ENCODE measurements at places on chromosomes 3 and 15.

DNA sequence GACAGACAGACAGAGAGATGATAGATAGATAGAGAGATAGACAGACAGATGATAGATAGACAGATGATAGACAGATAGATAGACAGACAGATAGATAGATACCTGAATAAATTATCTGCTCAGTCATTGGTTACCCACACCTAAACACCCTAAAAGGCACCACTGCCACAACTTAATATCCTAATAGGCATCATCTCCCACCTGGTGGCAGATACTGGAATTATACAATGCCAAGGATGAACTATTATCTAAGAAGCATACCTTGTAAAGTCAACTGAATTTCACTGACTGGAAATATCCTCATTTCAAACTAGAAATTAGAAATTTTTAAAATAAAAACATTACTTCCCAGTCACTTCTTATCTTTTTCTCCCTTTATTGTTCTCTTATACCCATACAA lies 19.4 kb upstream of the ATP8B4 start:
- DNase-seq = no peak

DNA sequence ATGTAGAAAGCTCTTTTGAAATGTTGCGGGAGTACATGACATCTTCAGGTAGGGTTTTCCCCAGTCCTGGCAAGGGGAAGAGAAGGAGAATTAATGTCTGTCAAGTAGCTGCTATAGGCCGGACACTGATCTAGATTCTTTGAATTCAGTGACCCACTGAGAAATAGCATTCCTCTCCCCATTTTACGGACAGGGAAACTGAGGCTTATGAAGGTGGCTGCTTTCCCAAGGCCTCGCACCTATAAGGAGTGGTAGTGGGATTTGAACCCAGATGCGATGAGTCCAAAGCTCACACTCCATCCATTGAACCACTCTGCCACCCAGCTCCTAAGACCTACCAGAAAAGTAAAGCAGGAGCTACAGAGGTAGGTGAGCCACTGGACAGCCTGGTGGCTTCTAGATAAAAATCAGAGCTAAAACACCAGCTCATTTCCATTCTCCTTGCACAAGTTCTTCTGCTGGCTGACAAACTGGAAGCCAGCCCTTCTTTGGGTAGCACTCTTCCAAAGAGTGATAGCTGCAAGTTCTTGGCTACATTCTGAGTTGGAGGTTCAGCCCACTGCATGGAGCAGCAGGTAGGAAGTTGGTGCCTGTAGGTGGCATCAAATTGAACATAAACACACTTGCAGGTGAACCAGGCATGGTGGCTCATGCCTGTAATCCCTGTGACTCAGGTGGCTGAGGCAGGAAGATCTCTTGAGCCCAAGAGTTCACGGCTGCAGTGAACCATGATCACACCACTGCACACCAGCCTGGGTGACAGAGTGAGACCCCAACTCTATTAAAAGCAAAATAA lies 22.0 kb downstream of the ZNF710 start:
- no peak for DNase-seq

DNA sequence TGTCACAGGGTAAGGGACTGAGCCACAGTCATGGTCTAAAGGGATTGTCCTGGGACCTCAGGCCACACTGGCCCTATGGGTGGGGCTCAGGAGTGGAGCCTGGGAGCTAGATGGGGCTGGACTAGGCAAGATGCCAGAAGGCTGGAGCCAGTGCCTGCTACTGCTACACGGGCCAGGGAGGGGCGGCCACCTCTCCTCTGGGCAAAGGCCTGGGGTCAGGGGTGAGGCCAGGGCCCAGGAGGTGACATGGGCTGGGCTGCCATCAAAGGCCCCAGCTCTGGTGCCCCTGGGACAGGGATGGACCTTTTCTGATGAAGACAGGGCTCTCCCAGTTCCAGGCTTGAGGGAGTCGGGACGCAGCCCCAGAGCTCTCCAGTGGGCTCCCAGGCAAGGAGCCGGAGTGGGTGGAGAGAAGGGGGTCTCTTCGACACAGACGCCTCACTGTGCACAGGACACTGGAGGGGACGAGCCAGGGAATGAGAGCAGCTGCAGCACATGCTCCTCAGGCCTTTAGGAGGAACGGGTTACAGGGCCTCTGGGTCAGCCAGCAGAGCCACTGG lies 62.1 kb upstream of the IQSEC1 start:
- no peak for DNase-seq

DNA sequence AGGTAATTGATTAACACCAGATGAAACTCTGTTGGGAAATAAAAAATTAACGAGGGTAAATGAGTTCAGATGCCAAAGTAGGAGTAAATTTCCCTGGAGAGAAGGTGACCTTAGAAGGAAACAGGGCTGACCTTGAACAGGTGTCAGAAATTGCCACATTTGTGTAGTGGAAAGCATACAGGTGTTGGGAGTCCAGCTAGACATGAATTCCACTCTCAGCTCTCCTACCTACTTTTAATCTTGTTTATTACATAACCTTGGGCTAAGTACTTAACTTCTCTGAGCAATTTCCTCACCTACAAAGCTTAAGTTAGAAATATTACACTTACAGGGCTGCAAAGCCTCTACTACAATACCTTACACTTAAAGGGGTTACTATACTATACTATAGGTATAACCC lies 96.0 kb downstream of the ISL2 start:
- DNase-seq = no peak

DNA sequence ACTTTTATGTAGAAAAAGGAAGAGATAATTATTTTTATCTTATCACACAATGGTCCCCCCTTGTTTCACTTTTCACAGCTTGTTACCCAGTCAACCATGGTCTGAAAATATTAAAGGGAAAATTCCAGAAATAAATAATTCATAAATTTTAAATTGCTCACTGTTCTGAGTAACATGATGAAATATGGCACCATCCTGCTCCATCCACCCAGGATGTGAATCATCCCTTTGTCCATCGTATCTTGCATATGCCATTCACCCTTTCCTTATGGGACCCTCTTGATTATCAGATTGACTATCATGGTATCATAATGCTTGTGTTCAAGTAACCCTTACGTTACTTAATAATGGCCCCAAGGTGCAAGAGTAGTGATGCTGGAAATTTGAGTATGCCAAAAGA lies 43.7 kb downstream of the ANKRD28 start:
- DNase-seq = peak; percentile 11

DNA sequence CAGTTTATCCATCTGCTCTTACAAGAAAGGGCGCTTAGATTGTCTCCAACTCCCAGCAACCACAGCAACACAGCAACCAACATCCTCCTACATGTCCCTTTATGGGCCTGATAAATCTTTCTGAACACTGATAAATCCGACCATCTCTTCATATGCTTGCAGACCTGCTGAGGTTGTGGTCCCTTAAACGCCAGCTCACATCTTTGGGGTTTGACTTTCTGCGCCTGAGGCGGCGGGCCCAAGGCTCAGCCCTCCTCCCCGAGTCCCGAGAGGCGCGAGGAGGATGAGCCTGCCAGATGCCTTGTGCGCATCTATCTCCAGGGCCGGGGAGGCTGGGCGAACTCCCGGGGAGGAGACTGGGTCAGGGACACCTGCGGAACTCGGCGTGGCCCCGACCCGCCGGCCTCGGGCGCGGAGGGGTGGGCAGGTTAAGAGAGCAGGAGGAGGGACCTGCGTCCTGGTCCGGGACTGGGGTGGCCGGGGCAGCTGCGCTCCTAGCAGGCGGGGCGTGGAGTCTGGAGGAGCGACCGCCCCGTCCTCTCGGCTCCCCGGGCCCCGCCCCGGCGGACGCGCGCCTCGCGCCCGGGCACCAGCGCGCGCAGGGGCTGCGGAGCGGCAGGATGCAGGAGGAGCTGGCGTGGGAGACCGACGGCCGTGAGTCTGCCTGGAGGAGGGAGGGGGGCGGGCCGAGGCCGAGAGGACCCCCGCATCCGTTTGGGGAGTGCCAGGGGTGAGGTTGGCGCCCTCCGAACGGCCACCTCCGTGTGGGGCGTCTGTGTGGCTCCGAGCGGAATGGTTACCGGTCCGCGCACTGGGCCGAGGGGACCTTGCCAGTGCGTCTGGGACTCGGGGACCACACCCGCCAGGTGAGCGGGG lies at the start of gene ANKDD1A:
Gene ANKDD1A (plus strand): TSS at position 592 of the 876 bp plus-strand sequence. CDS start 29 bp downstream, at position 621.
- peak; percentile 14 for DNase-seq

DNA sequence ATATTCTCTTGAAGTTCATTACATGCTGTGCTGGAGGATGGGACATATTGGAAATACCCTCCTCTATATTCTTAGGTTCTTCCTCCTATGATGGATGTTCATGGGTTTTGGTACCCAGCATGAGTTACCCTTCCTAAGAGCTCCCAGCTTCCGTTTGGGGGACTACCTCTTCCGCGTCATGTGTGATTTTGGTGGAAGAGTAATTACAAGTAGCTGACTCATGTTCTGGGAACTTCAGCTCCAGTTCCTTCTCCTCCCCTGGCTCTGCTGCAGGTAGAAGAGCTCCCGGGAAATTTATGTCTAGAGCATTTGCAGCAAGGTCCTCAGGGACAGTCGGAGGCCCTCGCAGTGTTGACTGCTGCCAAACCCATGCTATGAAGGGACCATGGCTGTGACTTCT lies 208.8 kb upstream of the IL12A start:
- no peak for DNase-seq

- no peak for DNase-seq
Measured at GRCh38 chr3:170717410-170718402, 131.8 kb upstream of the SLC7A14 start.

DNA sequence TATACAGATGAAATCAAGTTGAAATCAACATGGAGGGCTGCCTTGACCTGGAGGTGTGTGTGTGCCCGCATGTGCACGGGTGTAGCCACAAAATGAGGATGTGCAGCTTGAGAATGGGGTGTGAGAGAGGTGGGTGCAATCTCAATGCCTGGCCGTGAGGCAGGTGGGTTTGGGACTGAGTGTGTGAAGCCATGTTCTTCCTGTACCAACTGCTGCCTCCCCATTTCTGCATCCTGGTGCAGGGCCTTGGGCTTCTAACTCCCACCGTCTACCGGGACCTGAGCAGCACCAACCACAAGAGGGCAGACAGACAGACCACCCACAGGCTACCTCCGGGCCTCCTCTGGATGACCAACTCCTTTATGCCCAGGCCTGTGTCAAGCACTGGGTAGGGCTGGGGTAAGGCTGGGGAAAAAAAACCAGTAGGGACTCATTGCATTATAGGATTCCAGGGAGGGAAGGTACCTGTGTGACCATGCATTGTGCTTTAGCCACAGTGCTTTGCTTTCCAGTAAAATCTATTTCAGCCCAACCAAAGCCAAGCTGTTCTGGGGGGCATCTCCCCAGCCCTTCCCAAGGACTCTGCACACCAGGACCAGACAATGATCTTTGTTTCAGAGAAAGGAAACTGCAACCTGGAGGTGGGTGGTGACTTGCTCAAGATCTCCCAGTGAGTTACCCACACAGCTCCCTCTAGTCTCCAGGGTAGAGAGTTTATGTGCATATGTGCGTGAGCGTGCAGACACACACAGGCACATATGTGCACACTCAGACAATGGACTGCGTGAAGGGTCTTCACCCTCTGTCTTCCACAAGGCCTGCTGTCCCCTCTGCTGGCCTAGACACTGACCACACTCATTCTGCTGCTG lies 162.2 kb upstream of the TLE3 start:
- DNase-seq = no peak

DNA sequence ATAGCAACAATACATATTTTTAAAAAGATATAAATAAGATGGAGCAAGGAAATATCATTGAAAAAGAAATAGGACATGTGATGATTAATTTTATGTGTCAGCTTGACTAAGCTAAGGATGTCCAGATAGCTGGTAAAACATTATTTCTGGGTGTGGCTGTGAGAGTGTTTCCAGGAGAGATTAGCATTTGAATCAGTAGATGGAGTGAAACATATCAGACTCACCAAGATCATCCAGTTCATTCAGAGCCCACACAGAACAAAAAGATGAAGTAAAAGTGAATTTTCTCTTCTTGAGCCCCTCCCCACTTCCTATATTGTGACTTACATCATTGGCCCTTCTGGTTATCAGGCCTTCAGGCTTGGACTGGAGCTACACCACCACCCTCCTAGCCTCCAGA lies 61.6 kb upstream of the TUSC7 start:
- no peak for DNase-seq

DNA sequence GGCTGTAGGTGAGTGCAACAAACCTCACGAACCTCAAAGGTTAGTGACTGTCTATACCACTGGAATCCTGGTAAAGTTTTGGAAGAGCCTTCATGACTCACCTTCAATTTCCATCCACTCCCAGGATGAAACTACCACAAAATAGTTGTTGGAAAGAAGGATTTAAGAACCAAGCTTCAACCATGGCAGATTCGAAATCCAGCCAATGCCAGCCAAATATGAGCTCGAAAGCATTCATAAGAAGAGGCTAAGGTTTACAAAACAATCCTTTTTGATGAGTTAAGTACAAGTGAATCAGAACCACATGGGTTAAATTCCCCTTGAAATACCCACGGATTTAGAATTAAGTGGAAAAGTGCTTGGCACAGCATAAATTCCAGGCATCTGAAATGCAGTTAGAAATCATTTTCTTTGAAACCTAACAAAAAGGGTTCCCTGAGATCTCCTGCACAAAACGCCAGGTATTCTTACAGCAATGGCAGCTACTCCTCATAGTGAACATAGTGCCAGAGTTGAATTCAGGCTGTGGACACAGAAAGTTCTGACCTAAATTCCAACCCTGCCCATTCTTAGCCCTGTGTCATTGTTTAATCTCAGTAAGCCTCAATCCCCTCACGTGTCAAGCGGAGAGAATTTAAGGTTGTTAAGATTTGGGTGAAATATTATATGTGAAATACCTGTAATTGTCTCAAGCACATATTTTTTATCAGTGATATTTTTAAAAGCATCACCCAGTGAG lies 89.2 kb downstream of the FBN1 start:
- DNase-seq = no peak

DNA sequence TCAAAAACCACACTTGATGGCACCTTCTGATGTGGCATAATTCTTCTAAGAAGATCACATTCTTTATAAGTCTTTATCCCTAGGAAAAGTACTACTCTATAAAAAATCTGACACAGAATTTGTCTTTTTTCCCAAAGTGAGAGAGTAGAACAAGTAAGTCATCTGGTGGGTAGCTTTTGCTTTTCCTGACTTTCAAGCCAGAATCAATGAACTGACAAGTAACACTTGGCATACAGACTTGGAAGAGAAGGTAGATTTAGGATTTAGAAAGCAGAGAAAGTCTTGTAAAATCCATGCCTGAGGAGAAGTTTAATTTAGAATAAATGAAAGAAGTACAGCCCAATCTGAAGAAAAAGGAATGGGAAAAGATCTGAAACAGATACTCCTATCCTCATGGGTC lies 66.6 kb upstream of the TUSC7 start:
- no peak for DNase-seq

GRCh38 chr3:129613367-129613740 lies 6.9 kb upstream of the PLXND1 start:
- DNase-seq = no peak

GRCh38 chr3:107845380-107846278 lies 245.2 kb downstream of the CD47 start:
- no peak for DNase-seq

DNA sequence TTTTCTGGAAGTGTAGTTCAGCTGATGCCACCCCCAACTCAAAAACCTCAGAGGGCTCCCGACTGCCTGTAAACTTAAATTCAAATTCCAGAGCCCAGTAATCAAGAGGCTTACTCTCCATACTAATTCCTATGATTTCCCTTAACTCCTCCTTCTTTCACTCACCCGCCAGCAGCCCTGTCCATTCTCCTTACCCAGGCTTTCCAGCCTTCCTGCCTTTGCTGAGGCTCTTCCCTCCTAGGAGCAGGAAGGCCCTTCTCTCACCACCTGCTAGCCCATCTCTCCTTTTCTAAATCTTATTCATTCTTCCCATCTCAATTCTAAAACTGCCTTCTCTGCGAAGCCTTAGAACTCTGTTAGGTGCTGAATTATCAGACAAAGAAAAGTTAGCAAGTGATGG lies 30.4 kb downstream of the RORA start:
- DNase-seq = no peak

Data from GM04504 (cell line).